Colonic mucosa (tissue), 4 donors: ENCODE measurements at places on chromosomes 3 and 15. TPM values are rescaled to one million over a fixed set of nuclear protein-coding genes. Genes with fewer than 3 reads are reported as not detected.

The SEMA3F gene
- 24.0 TPM for total RNA-seq

The EDC3 gene
- 21.3 TPM for total RNA-seq

The SNTN gene
- not detected for total RNA-seq

The POC1A gene
- total RNA-seq: 33.7 TPM

The DHX30 gene
- total RNA-seq: 72.8 TPM

- H3K27ac ChIP-seq: no peak overlapping the region
- no peak overlapping the region for H3K4me3 ChIP-seq
- no peak for DNase-seq
- H3K27me3 ChIP-seq: no peaks in the 10 kb centered on the region
- H3K4me1 ChIP-seq: no peaks in the 10 kb centered on the region
- no peaks in the 10 kb centered on the region for H3K36me3 ChIP-seq
Observed at GRCh38 chr15:77400258-77400657, 19.6 kb downstream of the PEAK1 start.

DNA sequence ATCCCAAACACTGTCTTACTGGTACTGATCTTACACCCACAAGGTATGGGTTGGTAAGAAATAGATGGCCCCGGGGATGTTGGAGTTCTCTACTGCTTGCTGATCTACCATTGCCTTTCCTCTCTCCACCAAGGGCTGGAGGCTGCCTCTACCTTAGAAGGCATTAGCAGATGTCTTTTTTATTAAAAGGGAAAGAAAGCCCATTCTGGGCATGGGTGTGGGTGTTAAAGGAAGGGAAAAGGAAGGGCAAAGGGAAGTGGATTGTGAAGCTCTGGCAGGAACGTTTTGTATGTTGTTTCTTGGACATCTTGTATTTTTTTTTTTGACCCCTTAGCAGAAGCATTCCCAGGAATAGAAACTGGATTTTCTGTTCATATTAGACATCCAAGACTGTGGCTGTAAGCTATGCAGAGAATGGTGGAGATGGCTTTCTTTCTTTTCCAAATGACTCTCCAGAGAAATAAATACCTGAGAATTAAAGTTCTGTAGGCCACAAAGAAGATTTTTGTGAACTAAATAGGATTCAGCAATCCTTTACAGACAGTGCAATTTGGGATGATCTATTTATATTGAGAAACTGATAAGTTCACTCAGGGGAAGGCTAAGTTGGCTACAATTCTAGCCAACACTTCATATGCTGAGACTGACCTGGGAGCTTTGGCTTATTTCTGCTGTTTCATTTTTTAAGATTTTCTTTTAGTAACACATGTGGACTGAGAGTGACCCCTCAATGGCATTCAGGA is 108.8 kb downstream of the TOP2B start:
- no peaks in the 10 kb centered on the region for H3K4me1 ChIP-seq
- H3K4me3 ChIP-seq: no peak overlapping the region
- no peaks in the 10 kb centered on the region for H3K36me3 ChIP-seq
- no peaks in the 10 kb centered on the region for H3K27me3 ChIP-seq
- no peak for DNase-seq

- H3K27ac ChIP-seq: peak overlapping the region; percentile 81
- DNase-seq: no peak
- H3K36me3 ChIP-seq: no peaks in the 10 kb centered on the region
- H3K4me3 ChIP-seq: peak overlapping the region; percentile 14
Observed at GRCh38 chr3:13014755-13015285, 58.4 kb downstream of the IQSEC1 start.

- no peak overlapping the region for H3K4me3 ChIP-seq
- no peak overlapping the region for H3K27ac ChIP-seq
- H3K4me1 ChIP-seq: no peaks in the 10 kb centered on the region
- no peaks in the 10 kb centered on the region for H3K36me3 ChIP-seq
- no peak for DNase-seq
- H3K27me3 ChIP-seq: no peaks in the 10 kb centered on the region
Observed at GRCh38 chr3:86790884-86791549, 199.9 kb downstream of the VGLL3 start.

DNA sequence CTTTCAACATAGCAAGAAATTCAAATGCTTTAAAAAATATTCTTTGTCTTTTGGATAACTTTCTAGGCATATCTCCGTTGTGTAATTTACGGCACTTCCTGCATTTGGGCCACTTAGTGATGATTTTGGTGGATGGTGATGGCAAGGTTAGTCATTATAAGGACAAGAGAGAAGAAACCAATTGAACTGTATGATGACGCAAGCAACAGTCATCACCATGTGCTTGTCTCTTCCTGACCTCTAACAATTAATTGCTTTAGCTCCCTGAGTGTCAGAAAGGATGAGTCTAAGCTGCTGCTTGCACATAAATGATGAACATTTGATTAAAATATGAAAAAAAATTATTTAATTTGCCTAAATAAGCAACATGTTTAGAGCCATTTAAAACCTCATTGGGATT is 11.3 kb upstream of the P2RY12 start:
- H3K4me1 ChIP-seq: no peaks in the 10 kb centered on the region
- H3K27ac ChIP-seq: no peak overlapping the region
- H3K36me3 ChIP-seq: no peaks in the 10 kb centered on the region
- no peak overlapping the region for H3K4me3 ChIP-seq
- DNase-seq: no peak

DNA sequence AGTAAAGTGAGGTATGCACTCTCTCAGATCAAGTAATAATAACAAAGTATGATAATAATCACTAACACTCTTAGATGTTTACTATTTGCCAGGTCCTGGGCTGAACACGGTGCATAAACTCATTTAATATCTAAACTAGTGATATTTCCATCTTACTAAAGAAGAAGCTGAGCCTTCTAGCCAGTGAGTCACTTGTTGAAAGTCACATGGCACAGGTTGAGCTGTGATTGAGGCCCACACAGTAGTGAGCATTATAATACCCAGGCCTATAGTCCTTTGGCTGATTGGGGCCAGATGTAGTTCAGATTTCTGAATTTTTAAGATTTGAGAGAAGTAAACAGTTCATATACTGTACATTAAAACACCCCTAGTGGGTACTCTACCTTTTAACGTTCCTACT is 93.2 kb upstream of the CCDC80 start:
- no peaks in the 10 kb centered on the region for H3K27me3 ChIP-seq
- no peaks in the 10 kb centered on the region for H3K36me3 ChIP-seq
- H3K4me3 ChIP-seq: no peak overlapping the region
- DNase-seq: no peak

DNA sequence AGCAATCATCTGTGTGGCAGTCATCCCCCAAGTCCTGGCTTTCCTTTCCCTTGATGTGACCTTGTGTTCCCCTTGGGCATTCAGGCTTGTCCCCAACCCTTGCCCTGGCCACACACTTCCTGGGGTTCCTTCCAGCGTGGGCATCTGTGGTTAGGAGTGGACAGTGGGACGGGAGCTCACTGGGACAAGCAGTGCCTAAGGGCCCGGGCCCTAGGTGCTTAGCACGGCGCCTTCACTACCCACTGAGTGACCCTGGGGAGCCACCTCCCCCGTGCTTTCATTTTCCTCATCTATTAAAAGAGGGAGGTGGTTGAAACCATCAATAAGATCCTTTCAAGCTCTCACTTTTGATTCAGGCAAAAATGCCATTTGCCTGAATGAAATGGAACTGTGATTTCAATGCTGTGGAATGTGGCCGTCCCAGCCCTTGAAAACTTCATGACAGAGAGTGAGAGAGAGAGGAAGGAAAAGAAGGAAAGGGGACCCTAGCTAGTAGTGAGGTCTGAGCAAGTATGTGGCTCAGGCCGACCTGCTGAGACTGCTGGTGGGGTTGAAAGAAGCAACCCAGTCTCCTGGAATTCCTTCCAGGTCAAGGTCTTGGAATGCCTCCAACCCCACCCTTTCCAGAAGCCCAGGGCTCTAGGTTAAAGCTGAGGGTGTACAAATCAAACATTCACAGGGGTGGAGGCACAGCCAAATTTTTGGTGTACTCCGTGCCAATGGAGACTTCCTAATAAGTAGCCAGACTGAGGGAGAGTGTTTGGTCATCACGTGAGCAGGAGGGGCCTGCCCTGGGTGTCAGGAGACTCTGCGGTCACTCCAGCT is 302.9 kb downstream of the TLE3 start:
- DNase-seq: no peak
- H3K27ac ChIP-seq: no peak overlapping the region
- H3K4me1 ChIP-seq: no peaks in the 10 kb centered on the region
- H3K27me3 ChIP-seq: no peaks in the 10 kb centered on the region
- H3K36me3 ChIP-seq: no peaks in the 10 kb centered on the region

DNA sequence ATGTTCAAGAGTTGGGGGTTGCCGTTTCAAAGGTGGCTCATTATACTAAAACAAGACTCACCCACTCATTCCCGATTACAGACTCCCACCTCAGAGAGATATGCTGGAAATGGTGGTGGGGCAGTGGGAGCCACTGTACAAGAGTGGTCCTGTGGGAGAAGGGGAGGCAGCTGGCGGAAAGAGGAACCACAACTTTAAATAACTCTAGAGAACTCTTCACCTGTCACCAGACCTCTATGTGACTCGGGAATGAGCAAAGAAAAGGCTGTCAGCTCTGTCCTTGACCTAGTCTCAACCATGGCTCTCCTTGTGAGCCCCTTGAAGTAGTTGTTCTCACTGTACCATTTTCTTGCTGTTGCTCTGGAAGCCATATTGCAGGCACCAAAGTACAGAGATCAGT is 293.8 kb downstream of the CHST2 start:
- H3K4me3 ChIP-seq: no peak overlapping the region
- H3K27me3 ChIP-seq: no peaks in the 10 kb centered on the region
- H3K36me3 ChIP-seq: no peaks in the 10 kb centered on the region
- no peak for DNase-seq
- H3K27ac ChIP-seq: no peak overlapping the region
- no peaks in the 10 kb centered on the region for H3K4me1 ChIP-seq

GRCh38 chr3:127887321-127887720 is 27.7 kb upstream of the KBTBD12 start:
- H3K4me3 ChIP-seq: no peak overlapping the region
- no peaks in the 10 kb centered on the region for H3K36me3 ChIP-seq
- no peaks in the 10 kb centered on the region for H3K27me3 ChIP-seq
- H3K4me1 ChIP-seq: no peaks in the 10 kb centered on the region
- H3K27ac ChIP-seq: no peak overlapping the region

- H3K27ac ChIP-seq: no peak overlapping the region
- DNase-seq: no peak
- H3K27me3 ChIP-seq: no peaks in the 10 kb centered on the region
- no peak overlapping the region for H3K4me3 ChIP-seq
Observed at GRCh38 chr3:149291178-149291577, 42.3 kb downstream of the TM4SF18 start.

DNA sequence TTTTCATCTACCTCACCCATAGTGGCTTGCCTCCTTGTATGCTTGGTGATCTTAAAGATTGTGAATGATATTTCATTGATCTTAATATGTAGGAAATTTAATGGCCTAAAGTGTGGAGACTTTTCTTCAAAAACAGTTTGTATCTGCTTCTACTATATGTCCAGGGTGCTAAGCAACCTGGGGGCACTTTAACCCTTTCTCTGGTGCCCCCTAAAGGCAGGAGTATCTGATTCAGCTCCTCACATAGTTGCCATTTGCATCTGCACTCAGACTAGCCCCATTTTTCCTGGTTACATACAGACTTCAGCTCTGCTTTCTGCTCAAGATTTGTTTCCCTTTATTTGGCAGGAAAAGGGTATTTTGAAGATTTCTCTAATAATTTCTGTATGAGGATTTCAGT is 5.2 kb upstream of the PFN2 start:
- H3K4me1 ChIP-seq: no peaks in the 10 kb centered on the region
- H3K27ac ChIP-seq: no peak overlapping the region
- no peaks in the 10 kb centered on the region for H3K36me3 ChIP-seq
- H3K27me3 ChIP-seq: no peaks in the 10 kb centered on the region
- H3K4me3 ChIP-seq: no peak overlapping the region
- no peak for DNase-seq

DNA sequence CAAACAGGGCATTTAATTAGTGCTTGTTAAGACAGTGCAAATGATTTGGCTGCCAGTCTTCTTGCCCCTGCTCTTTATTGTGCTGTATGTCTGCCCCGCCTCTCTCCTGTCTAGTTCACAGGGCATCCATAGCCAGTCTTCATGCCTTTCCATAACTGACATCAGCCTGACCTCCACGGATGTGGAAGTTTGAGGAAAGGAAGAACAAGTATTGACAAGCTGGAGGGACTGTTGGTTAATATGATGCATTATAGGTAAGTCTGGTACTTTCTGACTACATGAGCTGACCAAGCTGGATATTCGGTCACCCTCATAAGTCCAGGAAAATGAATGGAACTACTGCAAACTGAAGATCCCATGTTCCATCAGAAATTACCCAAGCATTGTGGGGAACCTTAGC is 325.9 kb downstream of the TIGIT start:
- no peak overlapping the region for H3K4me3 ChIP-seq
- no peaks in the 10 kb centered on the region for H3K27me3 ChIP-seq
- H3K36me3 ChIP-seq: no peaks in the 10 kb centered on the region
- H3K4me1 ChIP-seq: no peaks in the 10 kb centered on the region

- H3K27ac ChIP-seq: peak within 1 kb of the TSS; percentile 94
- peaks cover 8% of the 10 kb centered on the region for H3K4me1 ChIP-seq
- peak; percentile 92 for DNase-seq
- H3K4me3 ChIP-seq: peak within 1 kb of the TSS; percentile 98
Observed at GRCh38 chr15:43133430-43134156, at the start of gene TMEM62. Gene TMEM62 (plus strand): TSS chr15:43133586. CDS start chr15:43133803, 217 bp downstream.

DNA sequence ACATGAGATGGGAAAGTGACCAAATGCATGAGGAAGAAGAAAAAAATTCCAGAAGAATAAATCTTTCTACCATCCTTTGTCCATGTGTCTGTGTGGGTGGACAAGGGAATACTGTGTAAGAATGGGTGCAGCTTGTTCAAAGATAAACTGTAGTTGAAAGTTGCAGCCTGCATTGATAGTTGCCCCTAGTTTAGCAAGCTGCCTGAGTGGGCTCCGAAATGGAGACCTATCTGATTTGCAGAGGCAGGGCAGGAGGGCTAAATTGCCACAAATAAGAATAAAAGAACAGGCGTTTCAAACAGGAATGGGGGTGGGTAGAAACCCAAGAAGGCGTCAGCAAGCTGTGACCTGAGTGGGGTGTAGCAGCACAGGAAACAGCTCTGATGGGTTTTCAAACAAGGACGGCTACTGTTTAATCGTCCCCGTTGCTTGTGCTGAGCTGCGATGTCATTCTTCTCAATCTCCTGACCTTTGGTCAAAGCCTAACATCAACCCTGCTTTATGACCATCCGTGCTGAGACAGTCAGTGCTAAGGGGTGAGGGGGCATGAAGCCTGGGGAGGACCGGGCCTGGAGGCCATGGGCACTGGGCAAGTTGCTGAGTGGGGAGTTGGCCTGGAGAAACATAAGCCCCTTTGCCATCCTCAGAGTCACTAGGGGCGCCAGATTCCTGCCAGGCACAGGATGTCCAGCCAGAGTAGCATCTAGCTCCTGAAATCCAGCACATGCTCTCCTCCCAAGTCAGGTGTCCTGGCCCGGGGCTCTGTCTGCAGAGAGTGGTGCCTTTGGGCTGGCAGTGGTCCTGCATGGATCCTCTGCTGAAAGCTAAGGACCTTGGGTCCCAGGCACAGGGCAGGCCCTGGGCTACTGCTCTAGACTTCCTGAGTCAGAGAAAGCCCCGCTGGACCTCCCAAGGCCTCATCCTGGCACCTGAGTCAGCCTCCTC is 19.2 kb upstream of the C15orf39 start:
- H3K27me3 ChIP-seq: peaks cover 10% of the 10 kb centered on the region
- H3K27ac ChIP-seq: no peak overlapping the region
- peaks cover 32% of the 10 kb centered on the region for H3K4me1 ChIP-seq
- H3K4me3 ChIP-seq: no peak overlapping the region
